ENCODE measurements at places on chromosomes 12 and 14. TPM values are rescaled to one million over a fixed set of nuclear protein-coding genes. Genes with fewer than 3 reads are reported as not detected.
A peak's percentile ranks its signal among the peaks of the same experiment; 100 is the strongest.

GRCh38 chr12:23655112-23655511 lies 294.4 kb downstream of the SOX5 start:
- DNase-seq, result no peak

DNA sequence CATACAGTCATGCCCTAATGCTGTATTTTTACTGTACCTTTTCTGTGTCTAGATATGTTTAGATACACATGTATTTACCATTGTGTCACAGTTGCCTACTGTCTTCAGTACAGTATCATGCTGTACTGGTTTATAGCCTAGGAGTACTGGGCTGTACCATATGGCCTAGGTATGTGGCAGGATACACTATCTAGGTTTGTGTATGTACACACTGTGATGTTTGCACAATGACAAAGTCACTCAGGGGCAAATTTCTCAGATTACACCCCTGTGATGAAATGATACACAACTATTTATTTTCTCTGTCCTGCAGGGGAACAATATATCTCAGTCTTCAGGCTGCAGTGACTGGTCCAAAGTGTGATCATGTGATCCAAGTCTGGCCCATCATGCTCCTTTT lies 1076.1 kb downstream of the VRK1 start:
- no peak for DNase-seq

DNA sequence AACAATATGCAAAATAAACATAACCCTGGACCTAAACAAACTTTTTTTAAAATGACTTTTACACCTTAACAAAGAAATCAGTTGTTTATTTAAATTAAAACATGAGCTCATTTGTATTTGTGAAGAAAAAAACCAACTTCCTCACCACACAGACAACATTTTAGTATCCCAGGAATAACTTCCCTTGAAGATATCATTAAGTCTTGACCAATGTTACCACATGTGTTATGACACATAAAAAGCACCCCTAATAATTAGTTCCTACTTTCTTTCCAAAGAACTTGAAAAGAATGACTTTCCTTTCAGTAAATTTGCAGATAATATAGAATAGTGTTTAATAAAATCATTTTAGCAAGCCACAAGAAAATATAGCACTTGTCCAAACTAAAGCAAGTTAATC lies 42.4 kb downstream of the DUSP16 start:
- no peak for DNase-seq

- no peak for DNase-seq
These were observed 118.1 kb upstream of the OR4E1 start for GRCh38 chr14:21791749-21792148.

DNA sequence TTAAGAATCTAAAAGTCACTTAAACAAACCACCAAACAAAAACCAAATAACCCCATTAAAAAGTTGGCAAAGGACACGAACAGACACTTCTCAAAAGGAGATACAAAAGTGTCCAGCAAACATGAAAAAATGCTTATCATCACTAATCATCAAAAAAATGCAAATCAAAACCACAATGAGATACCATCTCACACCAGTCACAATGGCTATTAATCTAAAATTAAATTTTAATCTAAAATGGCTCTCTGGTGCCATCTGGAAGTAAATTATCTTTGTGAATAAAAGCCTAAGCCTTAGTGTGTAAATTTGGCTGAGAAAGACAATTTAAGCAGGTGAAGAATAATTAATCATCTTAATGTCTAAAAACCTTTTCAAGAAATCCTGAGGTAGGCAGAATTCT lies 204.5 kb upstream of the PPFIA2 start:
- no peak for DNase-seq

GRCh38 chr12:94110258-94110657 lies 38.1 kb upstream of the PLXNC1 start:
- DNase-seq, result no peak

DNA sequence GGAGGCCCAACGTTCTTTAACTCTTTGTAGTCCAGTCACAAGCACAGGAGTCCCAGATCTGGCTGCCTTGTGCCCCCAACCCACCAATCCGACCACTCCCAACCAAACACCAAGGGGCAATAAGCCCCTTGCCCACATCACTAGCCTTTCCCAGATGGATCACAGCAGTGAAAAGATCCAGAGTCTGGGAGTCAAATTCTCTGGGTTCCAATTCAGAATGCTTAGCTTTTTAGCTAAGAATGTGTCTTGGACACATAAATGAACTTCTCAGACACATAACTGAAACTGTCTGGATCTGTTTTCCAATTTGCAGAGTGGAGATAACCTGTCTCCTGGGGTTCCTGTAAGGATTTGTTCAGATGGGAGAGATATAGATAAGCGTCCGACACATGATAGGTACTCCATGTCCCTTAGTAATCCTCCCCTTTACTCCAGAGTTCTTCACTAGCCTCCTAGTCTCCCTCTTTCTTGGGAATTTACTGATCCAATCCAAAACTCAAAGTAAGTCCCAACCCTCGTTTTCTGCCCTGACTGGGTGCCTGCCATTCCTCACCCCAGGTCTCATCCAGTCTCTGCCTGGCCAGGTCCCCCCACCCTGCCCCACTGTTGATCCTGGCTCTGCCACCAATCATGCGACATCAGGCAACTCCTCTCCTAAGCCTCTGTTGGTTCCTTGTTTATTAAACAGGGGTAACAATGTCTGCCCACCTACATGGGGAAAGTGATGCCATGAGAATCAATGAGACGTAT lies 439 bp upstream of the TNFRSF1A start:
- no peak for DNase-seq

- DNase-seq, result no peak
These were observed 394.2 kb downstream of the FSCB start for GRCh38 chr14:44112774-44113460.

DNA sequence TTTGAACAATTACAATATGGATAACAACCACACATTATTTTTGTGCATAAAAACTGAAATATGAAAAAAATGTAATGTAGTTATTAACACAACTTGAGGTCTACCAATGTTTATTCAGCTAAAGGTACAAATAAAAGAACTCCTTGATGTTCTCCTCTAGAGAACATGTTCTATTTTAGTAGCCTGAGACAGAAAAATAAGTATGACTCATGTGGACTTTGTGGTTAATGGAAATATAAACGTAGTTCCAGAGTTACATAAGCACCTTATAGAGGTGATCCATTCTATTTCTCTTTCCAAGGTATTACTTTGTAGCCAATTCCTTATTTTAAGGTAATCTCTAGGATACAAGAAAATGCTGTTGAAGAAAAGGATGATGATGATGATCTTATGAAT lies 25.7 kb downstream of the ALKBH1 start:
- DNase-seq, result no peak

DNA sequence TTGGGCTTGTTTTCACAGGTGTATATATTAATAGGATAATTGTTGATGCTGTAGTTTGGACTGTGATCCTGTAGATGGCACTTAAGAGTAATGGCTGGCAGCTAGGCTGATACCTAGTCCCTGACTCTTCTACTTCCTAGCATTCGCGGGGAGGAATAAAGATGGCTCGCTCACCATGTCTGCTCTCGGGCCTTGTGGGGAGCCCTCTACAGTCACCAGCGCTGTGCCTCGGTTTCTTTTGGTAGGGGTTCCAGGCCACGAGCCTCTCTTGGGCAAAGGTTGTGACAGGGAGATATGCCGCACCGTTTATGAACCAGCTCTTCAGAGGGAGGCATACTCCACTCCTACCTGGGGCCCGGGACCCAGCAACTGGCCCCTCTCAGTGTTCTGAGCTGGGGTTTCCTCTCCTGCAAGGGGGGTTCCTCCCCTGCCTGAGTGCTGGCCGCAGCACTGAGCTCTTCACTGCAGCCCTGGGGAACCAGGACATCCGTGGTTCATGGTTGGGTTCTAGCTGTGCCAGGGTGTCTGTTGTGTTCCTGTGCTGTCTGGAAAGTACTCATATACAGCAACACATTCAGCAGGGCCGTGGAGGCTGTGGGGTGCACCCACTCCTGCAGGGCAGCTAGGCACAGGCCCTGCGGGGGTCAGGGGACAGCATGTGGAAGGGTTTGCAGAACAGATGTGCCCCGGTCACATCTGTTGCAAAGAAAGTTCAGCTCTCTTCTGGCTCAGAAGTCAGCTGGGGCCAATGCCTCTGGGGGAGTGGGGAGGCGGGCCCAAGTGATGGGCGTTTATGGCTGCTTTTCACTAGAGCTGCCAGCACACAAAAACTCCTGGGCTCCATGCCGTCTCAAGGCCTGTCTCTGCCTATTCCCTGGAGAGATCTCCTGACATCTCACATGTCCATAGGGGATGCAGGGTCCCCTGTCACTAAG lies 147.9 kb downstream of the PPFIA2 start:
- DNase-seq, result no peak

DNA sequence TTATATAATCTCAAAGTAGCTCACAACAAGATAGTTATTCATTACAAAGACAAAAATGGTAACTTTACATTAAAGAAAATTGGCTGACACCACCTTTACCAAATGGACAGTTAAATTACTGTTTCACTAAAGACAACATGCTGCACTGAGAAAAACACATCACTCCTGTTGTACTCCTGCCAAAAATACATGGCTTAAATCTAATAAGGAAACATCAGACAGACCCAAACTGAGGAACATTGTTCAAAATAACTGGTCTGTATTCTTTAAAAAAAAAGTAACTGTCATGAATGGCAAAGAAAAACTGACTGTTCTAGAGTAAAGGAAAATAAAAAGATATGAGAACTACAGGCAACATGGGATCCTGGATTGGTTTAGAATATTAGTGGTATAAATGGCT lies 151.3 kb upstream of the DCN start:
- DNase-seq, result no peak

- no peak for DNase-seq
These were observed 502 bp downstream of the SMARCD1 start for GRCh38 chr12:50085615-50086072.

- peak; percentile 67 for DNase-seq
These were observed 10.8 kb downstream of the FBXL14 start for GRCh38 chr12:1583421-1584078.

- no peak for DNase-seq
These were observed 396.0 kb upstream of the MIS18BP1 start for GRCh38 chr14:45649051-45649450.

DNA sequence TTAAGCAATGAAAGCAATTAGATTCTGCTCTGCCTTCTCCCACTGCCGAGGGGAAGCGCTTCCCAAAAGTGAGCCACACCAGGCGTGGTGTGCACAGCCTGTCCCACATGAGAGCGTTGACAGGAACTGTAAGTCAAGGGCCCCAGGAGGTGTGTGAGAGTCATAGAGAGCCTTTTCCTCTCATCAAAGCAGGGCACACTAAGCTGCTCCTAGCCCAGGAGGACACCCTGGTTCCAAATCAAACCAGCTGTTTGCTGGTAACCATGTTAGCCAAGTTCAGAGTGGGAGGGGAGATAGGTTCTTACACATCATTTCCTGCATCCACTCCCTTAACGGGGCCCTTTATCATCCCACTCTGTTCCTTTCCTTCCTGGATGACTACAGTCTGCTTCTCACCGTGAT lies 98.3 kb downstream of the SPTSSA start:
- DNase-seq, result no peak

DNA sequence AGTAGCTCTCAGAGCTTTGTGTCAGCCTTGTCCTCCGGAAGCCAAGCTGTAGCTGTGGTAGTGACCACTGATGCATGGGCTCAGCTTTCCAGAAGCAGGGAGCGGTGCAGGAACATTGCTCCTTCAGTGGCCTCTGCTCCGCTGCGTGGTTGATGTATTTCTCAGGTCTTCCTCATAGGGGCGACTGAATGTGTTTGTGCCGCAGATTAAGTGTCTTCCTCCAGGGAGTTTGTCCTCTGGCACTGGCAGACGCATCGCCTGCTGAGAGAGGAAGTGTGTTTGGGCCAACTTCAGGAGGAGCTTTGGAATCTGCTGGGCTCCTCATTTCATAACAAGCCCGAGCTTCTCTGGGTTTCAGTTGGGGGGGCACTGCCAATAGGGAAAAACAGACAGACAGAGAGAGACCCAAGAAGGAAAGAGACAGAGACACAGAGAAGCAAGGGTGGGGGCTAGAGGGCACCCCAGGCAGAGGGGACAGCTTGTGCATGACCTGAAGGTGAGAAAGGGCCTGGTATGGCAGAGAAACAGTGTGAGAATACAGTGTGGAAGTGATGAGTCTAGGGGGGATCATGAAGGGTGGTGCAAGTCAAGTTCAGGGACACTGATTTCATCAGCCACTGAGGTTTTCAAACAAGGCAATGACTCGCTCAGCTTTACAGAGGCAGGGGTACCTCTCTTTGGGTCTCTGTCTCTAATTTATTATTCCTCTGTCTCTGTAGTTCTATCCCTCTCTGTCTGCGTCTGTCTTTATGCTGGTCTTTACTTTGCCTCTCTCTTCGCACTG lies 69.4 kb upstream of the PRIMA1 start:
- no peak for DNase-seq

DNA sequence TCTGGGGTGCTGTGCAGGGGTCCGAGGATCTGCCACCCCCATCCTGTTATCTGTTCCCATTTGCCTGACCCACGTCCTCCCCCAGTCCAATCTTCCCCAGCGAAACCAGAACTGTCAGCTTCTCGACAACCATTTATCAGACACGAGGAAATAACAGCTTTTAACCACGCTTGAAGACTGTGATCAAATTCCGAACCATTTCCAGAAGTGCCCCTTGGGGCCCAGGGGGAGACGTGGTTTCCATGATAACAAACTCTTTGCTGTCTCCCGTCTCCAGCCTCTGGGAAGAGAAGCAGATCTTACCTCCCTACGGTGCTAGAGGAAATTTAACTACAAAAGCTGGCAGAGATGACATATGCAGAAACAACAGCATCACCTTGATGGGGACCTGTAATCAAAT lies 35.1 kb upstream of the SRRM4 start:
- DNase-seq, result no peak

GRCh38 chr14:67270145-67270753 lies 29.0 kb downstream of the PALS1 start:
- no peak for DNase-seq

GRCh38 chr14:22986508-22987054 lies 4.2 kb upstream of the AJUBA start:
- DNase-seq, result peak; percentile 90

GRCh38 chr14:33755358-33755757 lies 195.5 kb downstream of the EGLN3 start:
- DNase-seq, result no peak

DNA sequence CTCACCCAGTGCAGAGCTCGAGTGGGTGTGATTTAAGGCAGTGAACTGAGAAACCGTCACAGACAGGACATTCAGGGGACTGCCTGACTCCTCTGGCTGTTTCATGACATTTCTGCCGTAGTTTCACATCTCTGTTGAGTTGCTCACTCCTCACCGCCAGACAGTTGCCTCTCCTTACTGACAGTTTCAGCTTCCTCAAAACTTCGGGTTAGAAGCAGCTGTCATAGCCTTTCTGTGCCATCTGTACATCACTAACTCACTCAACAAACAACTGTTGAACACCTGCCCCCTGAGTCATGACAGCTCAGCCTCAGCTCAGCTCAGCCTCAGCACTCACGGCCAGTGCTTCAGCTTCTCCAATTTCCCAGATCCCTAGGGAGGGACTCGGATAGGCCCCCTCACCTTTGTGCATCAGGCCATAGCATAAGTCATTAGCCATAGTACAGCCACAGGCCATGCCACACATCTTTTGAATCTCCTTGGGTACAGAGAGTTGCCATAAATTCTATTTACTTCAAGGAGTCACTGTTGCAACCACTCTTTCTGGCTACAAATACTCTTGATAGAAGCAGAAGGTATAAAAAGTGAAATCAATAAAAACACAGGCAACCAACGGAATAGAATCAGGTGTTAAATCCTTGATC lies 6.2 kb upstream of the SLC15A4 start:
- peak; percentile 30 for DNase-seq

The TXNDC16 gene
- total RNA-seq, result 8.8 TPM

The PLEKHD1 gene
- total RNA-seq, result 0.15 TPM

The KLHL33 gene
- not detected for total RNA-seq

The OR6C2 gene
- total RNA-seq, result not detected

The OTX2 gene
- not detected for total RNA-seq

The SMIM41 gene
- not detected for total RNA-seq

The PCED1B gene
- total RNA-seq, result 62.2 TPM

The IRF9 gene
- 262 TPM for total RNA-seq
